ENCODE measurements at places on chromosomes 7 and 10. TPM values are rescaled to one million over a fixed set of nuclear protein-coding genes. Genes with fewer than 3 reads are reported as not detected.
A peak's percentile ranks its signal among the peaks of the same experiment; 100 is the strongest.

GRCh38 chr10:97937928-97938327 lies 88.3 kb downstream of the GOLGA7B start:
- H3K27me3 ChIP-seq: peaks cover 21% of the 10 kb centered on the region
- H3K4me1 ChIP-seq: no peaks in the 10 kb centered on the region
- DNase-seq: no peak
- no peak overlapping the region for H3K27ac ChIP-seq
- H3K36me3 ChIP-seq: no peaks in the 10 kb centered on the region

Gene NUTM2A
- 0.47 TPM for total RNA-seq

Gene C7orf57
- total RNA-seq: 1.1 TPM

- no peak overlapping the region for H3K27ac ChIP-seq
- H3K27me3 ChIP-seq: no peaks in the 10 kb centered on the region
- no peak overlapping the region for H3K4me3 ChIP-seq
- H3K4me1 ChIP-seq: no peaks in the 10 kb centered on the region
Measured at GRCh38 chr7:157522954-157523353, 186.2 kb downstream of the DNAJB6 start.

DNA sequence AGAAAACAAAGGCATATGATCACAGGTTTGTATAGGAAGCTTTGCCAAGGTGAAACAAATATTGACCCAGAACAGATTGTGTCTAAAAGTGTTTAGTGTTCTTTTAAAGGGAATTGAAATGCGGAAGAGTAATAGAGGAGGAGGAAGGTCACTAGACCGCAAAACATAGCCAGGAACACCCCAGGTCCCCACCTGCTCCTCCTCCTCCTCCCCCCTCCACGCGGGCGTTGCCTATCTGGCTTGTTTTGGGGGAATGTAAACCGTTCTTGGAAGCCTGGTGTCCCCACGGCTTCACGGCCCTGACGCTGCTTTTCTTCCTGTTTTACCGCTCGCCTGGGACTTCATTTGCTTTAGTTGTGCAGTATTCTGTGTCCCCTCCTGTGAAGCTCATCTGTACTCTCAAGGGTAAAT lies 81.0 kb upstream of the PFKP start:
- H3K4me3 ChIP-seq: no peak overlapping the region
- DNase-seq: no peak
- H3K27ac ChIP-seq: no peak overlapping the region
- H3K27me3 ChIP-seq: peaks cover 47% of the 10 kb centered on the region

Gene URGCP
- 26.1 TPM for total RNA-seq

- no peaks in the 10 kb centered on the region for H3K4me1 ChIP-seq
- no peak for DNase-seq
- H3K27ac ChIP-seq: no peak overlapping the region
- H3K4me3 ChIP-seq: no peak overlapping the region
- H3K36me3 ChIP-seq: no peaks in the 10 kb centered on the region
Measured at GRCh38 chr7:154879629-154880028, 123.3 kb downstream of the PAXIP1 start.

- no peak for DNase-seq
- H3K27me3 ChIP-seq: no peaks in the 10 kb centered on the region
- H3K4me1 ChIP-seq: no peaks in the 10 kb centered on the region
Measured at GRCh38 chr7:81632418-81632817, 137.4 kb downstream of the HGF start.

GRCh38 chr10:74932648-74933047 lies 106.2 kb downstream of the KAT6B start:
- H3K27me3 ChIP-seq: no peaks in the 10 kb centered on the region
- H3K27ac ChIP-seq: no peak overlapping the region
- H3K36me3 ChIP-seq: peaks cover 8% of the 10 kb centered on the region
- no peak overlapping the region for H3K4me3 ChIP-seq

- H3K36me3 ChIP-seq: no peaks in the 10 kb centered on the region
- DNase-seq: no peak
- peaks cover 6% of the 10 kb centered on the region for H3K4me1 ChIP-seq
- no peaks in the 10 kb centered on the region for H3K27me3 ChIP-seq
- no peak overlapping the region for H3K27ac ChIP-seq
- H3K4me3 ChIP-seq: no peak overlapping the region
Measured at GRCh38 chr7:77524731-77525130, 12.4 kb upstream of the PTPN12 start.

DNA sequence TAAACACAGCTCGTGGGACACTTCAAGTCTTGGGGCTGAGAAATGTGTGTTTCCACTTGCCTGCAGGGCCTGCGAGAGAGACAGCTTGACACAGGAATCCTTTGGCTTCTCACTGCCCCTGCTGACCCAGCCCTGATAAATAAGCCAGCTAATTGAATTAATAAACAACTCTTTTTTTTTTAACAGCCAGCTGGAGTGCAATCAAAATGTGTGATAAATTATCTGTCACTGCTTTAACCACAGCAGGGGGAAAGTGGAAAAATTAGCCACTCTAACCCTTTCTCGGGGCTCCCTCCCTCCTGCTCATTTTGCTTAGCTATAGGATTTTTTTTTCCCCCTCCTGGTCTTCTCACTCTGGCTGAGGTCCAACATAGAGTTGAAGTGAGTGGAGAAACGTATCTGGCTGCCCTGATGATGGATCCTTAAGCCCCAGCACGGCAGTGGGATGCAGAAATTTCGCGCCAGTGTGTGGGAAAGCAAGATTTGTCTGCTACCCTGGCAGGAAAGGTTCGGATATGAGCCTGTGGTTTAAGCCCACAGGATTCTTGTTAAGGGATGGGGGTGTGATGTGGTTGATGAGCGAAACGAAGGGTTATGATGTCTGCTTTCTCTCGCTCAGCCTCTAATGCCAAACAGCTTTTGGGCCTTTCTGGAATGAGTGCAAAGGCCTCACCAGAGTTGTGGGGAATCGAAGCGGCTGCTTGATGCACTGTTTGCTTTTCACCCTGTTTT lies 173.8 kb downstream of the TRIL start:
- H3K27ac ChIP-seq: no peak overlapping the region
- no peak overlapping the region for H3K4me3 ChIP-seq
- peaks cover 6% of the 10 kb centered on the region for H3K4me1 ChIP-seq
- DNase-seq: no peak
- H3K36me3 ChIP-seq: no peaks in the 10 kb centered on the region
- peaks cover 3% of the 10 kb centered on the region for H3K27me3 ChIP-seq

Gene IL2RA
- 680 TPM for total RNA-seq

DNA sequence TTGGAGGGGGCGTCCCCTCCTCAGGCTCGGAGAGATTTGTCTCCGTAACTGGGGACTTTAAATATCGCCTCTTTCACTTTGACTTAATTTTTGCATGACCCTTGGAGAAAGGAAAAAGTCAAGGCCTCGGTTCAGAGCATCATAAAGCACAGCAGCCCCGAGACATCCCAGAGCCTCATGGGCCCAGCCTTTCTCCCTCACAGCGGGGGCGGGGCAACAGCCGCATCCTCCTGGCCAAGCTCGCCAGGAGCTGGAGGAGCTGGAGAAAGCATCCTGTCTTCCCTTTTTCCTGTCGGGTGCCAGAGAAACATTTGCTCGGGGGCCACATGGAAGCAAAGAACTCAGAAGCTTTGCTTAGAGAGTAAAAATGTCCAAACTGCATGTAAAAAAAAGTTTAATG lies 43.6 kb upstream of the DPYSL4 start:
- peaks cover 8% of the 10 kb centered on the region for H3K27me3 ChIP-seq
- no peaks in the 10 kb centered on the region for H3K36me3 ChIP-seq
- H3K4me1 ChIP-seq: no peaks in the 10 kb centered on the region
- no peak for DNase-seq
- H3K27ac ChIP-seq: no peak overlapping the region

DNA sequence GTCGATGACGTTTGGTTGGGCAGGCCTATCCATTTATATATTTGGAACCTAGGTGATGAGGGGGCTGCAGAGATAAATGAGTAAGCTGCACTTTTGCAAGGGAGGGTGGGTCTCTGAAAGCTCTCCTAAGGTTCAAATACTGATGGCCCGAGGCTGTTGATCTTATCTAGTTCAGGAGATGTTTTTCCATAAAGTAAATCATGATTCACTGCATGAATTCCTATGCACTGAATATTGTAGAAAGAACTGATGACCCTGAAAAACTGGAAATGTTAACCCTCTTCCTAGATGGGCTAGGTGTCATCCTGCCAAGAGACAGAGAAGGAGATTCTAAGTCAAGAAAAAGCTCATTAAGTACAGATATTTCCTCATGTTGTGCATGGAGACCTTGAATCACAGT lies 459.9 kb downstream of the PLXNA4 start:
- no peak overlapping the region for H3K4me3 ChIP-seq
- peaks cover 4% of the 10 kb centered on the region for H3K27me3 ChIP-seq
- H3K27ac ChIP-seq: no peak overlapping the region
- H3K36me3 ChIP-seq: no peaks in the 10 kb centered on the region
- no peaks in the 10 kb centered on the region for H3K4me1 ChIP-seq
- no peak for DNase-seq

DNA sequence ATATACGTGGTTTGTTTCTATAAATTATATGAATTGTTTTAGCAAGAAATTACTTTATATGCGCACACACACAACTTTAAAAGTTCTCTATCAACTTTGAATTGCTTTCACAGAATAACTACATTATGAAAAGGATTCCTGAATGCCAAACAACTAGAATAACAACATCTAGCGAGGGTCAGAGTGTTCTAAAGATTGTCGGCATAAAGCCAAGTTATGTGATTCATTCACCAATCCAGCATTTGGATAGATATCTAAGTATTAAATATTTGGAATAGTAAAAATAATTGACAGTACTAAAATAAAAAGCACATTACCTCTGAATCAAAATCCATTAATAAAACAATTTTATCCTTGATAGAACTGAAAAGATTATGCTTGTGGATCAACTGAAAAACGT lies 125.3 kb upstream of the AMPH start:
- H3K4me3 ChIP-seq: no peak overlapping the region
- no peak overlapping the region for H3K27ac ChIP-seq
- no peaks in the 10 kb centered on the region for H3K27me3 ChIP-seq
- H3K4me1 ChIP-seq: no peaks in the 10 kb centered on the region
- no peak for DNase-seq

Gene OR2A42
- not detected for total RNA-seq

DNA sequence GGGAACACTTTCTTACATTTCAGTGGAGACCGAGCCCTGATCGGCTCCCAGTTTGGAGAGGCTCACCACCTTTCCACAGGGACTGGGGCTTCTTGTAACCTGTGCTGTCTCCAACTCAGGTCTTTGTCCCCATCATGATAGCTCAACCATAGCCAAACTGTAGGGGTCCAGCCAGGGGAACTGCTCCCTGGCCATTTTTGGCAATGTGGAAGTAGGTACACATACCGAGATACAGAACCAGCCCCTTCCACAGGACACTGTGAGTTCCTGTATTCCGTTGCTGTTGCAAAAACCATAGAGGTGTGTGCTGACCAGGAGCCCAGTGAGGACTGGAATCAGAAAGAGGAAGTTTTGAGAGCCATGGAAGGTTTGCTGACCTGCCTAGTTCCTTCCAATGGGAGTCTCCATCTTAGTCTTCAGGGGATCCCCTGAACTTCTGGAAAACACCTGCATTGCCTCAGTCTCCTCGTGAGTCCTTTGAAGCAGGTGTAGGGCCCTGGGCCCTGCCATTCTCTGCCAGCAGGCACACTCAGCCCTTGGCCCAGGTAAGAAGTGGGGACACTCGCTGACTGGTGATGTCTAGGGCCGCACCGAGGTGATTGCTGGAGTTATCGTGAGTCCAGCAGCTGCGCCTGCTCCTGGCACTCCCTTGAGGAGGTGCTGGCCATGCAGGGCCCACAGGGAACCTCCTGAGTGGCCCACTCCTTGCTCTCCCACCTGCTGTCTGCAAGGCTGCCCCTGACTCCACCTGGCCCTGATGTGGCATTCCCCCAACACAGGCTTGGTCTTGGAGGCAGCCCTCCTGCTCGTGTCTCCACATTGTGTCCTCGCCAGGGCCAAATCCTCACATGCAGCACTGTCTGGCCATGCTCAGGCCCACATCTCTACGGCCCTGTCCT lies 11.2 kb downstream of the WDFY4 start:
- no peak overlapping the region for H3K27ac ChIP-seq
- no peak for DNase-seq
- no peaks in the 10 kb centered on the region for H3K36me3 ChIP-seq
- no peak overlapping the region for H3K4me3 ChIP-seq
- H3K4me1 ChIP-seq: no peaks in the 10 kb centered on the region

DNA sequence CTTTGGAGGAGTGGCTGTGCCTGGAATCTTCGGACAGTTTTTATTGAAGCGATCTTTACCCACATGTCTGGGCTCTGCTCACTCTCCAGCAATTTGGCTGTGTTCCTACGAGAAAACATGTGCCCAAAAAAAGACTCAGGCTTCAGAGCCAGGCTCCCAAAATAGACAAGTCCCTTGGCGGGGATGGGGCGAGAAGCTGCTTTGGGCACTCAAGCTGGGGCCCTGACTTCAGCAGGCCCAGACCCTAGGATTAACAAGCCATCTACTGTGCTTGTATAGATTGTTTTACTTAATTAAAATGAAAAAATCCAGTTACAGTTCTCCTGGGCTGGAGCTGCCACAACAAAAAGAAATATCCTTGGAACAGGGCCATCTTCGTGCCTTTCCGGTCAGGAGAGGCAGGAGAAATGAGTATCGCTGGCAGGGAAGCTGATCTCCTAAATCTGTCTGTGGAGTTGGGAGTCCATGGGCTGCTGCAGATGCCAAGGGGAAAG lies 51.4 kb upstream of the PDCD4 start:
- H3K27me3 ChIP-seq: no peaks in the 10 kb centered on the region
- no peak overlapping the region for H3K4me3 ChIP-seq
- no peak for DNase-seq
- no peak overlapping the region for H3K27ac ChIP-seq

GRCh38 chr7:106128836-106129235 lies 16.7 kb upstream of the SYPL1 start:
- H3K27ac ChIP-seq: no peak overlapping the region
- no peaks in the 10 kb centered on the region for H3K36me3 ChIP-seq
- no peak overlapping the region for H3K4me3 ChIP-seq
- H3K4me1 ChIP-seq: peaks cover 13% of the 10 kb centered on the region

Gene DOCK4
- total RNA-seq: 0.28 TPM

- H3K4me3 ChIP-seq: peak overlapping the region; percentile 53
- no peak for DNase-seq
- no peak overlapping the region for H3K27ac ChIP-seq
Measured at GRCh38 chr7:20240080-20240926, 23.1 kb upstream of the MACC1 start.
